ENCODE measurements at places on chromosomes 3 and 15.

DNA sequence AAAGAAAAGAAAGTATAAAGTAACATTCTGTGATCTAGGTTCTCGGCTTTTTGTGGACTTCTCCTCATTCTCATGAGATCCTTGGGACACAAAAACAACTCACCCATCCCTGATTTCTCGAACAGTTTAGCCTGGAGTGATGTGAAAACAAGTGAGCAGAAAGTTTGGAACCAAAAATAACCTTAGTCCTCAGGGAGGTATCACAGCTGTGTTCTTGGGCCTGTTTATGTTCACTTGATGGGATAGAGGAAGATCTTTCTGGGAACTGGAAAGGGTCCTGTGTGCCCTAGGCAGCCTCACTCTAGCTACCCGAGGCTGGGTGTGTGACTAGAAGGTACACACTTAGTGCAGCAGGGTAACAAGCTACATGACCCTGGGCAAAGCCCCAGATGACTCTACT, 308.8 kb upstream of the PDZRN3 start:
- no peak for DNase-seq

DNA sequence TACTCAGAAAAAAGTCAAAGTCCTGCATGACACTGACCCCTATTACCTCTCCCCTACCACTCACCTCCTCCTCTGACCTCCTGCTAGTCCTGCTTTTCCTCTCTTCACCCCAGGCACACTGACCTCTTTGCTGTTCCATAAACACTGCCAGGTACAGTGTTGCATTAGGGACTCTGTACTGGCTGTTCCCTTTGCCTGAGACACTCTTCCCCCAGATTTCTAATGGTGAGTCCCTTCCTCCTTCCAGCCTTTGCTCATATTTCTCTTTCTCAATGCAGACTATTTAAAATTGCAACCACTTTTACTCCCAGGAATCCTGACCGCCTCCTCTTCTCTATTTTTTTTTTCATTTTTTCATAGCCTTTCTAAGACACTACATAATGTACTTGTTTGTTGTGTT, 36.3 kb upstream of the UBE2E2 start:
- no peak for DNase-seq

DNA sequence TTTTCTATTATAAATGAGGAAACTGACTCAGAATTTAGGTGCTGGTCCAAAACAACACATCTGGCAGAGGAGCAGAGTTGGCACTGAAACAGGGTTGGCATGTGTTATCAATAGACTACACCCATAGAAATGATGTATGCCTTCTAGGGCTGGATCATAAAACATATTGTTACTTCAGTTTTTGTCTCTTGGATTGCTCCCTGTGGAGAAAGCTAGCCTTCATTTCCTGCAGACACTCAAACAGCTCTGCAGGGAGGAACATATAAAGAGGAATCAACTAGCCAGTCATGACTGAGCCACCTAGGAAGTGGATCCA, 507 bp upstream of the MRPL3 start:
- DNase-seq = no peak

- peak; percentile 61 for DNase-seq
Observed at GRCh38 chr3:44554626-44555592, at the start of gene ZKSCAN7. Gene ZKSCAN7, plus strand, starts transcription at chr3:44555193. Its CDS starts 1,855 bp downstream, at chr3:44557048.

- DNase-seq = no peak
Observed at GRCh38 chr15:50484781-50485180, 60.6 kb downstream of the USP8 start.

GRCh38 chr15:47514200-47514652, 203.1 kb upstream of the SEMA6D start:
- no peak for DNase-seq

DNA sequence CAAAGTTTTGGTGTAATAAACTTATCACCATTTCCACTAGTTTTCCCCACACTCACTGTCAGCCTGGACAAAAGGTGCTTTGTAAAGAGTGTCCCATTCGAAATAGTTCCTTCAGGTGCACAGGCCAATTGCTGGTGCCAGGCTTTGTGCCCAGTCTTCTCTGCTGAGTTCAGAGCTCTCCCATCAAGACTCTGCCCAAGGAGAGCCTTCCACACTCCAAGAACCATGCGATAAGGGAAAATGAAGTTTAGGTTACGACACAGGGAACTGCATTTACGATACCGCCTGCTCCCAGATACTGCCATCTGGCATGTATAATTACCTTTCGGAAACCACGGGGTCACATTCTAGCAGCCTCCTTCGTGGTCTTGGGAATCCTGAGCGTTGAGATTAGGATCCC, 379.6 kb downstream of the MECOM start:
- no peak for DNase-seq

GRCh38 chr3:190443257-190443656, 6.4 kb downstream of the TMEM207 start:
- DNase-seq = no peak

DNA sequence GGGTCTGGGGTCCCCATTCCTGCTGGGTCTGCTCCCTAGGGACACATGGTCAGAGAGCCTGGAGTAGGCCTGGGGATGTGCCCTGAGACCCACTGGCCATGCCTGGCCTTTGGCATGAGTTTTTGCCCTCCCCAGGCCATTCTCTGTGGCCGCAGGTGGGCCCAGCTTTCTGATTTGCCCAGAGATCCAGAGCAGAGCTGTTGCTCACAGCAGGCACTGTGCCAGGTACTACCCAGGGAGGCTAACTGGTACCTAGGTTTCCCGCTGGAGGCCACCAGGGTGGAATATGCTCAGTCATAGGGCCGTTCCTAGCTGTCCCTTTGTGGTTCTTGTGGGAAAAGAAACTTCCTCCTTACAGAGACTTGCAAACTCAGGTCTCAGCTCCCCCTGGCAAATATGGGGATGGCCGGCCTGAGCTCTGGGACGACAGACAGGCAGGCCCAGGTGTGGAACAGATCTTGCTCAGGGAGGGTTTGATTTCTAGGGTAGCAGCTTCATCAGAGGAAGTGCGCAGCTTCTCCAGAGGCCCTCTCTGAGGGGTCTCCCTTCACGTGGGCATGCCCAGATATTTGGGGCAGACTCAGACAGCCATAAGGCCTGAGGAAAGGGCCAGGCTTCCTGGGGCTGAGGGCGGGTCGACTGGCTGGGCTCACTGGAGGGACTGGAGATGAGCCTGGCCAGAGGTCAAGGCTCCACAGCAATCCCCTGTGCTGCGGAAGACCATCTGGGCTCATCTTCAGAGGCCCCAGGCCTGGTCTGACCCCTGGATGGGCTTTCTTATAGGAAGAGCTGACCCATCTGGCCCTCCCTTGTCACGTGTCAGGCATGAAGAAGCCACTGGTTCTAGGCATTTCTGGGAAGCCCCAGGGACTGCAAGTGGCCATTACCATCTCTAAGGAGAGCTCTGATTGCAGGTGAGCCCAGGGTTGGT, 28.0 kb downstream of the ACAA1 start:
- DNase-seq = no peak

DNA sequence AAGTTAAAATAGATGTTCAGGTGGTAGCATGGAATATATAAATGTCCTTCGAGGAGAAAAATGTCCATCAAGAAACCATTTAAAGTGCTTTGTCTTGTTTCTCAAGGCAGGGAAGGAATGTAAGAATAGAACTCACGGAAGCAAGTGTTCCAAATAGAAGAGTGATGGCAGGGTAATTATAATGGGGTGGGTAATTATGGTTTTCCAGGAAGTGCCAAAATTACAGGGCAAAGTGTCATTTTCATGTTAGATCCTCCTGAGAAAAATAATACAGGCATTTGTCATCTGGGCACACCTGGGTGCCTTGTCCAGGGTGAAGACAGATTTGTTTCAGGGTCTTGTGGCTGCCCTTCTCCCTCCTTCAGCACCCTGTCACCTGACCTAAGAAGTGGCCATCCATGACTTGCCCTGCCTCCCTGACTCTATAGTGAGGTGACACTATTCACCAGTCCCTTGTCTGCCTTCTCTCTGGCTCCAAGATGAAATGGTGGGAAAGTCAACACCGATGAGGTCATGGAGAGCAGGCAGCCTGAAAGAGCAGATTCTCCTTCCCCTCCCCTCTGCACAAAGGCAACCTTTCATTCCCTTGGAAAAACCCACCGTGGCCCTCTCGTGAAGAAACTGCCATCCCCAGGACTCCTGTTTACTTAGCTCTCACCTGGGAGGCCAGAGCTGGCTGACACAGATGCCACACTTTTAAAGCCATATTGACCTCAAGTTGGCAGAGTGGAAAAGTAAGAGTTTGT, 45.1 kb upstream of the AMOTL2 start:
- DNase-seq = no peak

- DNase-seq = no peak
Observed at GRCh38 chr3:139764069-139764905, 86.5 kb upstream of the NMNAT3 start.

DNA sequence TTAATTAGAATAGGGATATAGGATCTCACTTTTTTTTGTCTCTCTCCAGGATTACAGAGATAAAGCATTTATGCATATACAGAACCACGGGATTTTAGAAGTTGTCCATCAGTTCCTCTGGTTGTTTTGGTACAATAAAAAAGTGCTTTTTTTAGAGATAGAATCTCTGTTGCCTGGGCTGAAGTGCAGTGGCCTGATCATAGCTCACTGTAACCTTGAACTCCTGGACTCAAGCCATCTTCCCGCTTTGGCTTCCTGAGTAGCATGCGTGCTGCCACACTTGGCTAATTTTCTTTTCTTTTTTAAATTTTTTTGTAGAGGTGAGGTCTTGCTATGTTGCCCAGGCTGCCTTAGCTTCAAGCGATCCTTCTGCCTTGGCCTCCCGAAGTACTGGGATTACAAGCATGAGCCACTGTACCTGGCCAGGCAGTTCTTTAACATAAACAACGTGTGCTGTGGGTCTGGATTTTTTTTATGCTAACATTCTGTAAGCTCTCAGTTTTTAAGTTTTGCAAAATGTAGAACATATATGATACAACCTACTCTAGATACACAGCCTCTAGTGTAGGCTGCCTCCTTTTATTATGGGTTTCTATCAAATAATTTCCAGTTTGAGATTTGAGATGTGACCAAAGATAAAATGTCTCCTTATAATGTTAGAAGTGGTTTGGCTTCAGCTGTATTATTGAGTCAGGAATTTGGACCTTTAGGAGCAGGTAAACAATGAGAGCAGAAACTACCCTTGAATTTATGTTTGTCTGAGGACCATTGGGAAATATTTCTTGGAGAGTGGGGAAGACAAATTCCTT, 57.4 kb upstream of the ULK4 start:
- DNase-seq = no peak

GRCh38 chr15:51861557-51862359, 32.3 kb downstream of the TMOD3 start:
- DNase-seq = no peak

DNA sequence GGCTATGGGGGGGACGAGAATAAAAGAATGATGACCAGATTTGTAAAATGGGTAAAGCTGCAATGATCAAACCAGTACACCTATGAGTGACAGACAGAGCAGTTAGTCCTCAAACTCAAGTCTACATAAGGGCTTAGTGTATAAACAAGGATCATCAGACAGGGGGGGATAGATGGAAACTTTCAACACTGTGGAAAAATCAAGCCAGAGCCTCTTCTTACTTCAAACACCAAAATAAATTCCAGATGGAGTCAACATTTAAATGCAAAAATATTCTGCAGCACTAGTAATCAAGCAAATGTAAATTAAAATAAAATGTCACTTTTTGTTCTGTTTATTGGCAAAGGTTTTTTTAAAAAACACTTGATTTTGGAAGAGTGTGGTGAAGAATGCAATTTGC, 205.9 kb upstream of the RGMA start:
- DNase-seq = no peak

- DNase-seq = no peak
Observed at GRCh38 chr3:171366043-171366442, 94.2 kb downstream of the TNIK start.
